ENCODE measurements at places on chromosomes 13 and 19. TPM values are rescaled to one million over a fixed set of nuclear protein-coding genes. Genes with fewer than 3 reads are reported as not detected.

DNA sequence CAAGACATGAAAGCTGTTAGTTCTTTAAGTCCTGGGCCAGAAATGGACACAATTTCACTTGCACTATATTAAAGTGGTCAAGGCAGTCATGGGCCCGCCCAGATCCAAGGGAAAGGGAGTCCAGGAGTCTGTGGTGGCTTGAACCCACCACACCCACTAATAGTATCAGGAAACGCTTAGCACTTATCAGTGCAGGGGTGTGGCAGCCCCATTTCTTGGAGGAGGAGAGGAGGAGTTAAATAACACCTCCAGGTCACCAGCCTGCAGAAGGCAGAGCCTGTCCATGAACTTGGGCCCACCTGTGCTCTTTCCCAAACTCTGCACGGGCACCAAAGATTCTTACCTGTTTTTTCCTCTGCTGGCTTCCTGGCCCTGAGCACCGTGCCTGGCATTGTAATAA is 5.4 kb upstream of the NTN5 start:
- peak; percentile 79 for DNase-seq

- DNase-seq: no peak
Measured at GRCh38 chr19:38135150-38135998, 88.6 kb downstream of the DPF1 start.

DNA sequence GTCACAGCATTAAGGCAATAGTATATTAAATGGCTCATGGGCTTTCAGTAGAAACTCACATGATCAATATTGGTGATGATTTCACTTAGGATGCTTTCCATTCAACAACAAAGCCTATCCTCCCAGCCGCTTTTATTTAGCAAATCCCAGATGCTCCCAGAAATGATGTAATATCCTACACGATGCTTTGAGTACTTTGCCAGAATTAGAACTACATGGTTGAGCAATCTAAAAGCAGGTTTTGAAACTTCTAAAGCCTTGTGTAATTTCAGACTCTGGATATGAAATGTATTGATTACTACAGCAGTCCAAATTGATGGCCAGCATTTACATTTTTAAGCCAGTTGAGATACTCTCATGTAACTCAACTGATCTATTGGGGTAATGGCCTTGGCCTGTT is 13.6 kb downstream of the DLEU7 start:
- DNase-seq: no peak

DNA sequence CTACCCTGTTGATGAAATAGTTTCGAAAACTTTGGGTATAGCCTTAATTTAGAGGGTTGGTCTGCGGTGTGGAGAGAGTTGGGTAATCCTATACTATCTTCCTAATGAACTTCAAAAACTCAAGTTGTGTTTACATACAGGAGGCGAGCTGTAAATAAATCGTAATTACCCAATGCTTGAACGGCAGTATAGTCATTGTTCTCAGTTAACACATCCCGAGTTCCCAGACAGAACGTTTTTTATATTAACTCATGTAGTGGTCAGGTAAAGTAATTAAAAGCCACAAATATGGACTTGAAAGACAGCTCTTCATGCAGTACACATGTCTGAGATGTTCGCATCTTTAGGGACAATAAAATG is 1.5 kb downstream of the PDS5B start:
- DNase-seq: no peak

DNA sequence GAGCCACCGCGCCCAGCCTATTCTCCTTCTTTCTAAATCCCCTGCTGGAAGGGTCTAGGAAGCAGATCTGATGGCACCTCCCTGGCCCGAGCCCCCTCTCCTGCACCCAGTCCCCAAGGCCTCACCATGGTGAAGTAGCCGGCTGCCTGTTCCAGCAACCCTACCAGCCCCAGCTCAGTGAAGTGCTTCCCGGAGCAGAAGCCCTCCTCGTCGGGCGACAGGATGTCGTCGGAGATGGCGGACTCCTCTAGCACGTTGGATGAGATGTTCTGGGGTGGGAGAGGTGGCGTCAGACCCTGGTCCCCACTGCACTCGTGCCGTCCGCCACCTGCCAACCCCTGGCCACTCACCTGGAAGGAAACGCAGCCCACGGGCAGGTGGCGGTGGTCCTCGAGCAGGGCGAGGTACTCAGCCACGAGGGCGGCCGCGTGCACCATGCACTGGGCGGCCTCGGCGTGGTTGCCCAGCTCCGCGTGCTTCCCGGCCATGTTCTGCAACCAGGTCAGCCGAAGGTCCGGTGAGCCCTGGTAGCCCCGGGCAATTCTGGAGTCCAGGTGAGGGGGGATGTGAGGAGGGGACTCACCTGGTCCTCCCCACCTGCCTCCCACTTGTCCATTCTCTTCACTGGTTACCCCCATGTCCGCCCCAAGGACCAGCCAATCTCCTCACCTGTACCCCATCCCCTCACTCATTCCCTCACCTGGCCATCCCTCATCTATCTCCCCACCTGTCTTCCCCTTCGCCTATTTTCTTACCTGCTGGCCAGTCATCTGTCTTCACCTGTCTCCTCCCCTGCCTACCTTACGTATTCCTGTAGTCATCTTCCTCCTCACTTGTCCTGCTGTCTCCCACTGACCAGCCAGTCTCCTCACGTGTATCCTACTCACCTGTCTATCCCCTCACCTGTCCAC is 11.5 kb upstream of the KANK2 start:
- DNase-seq: no peak

LSM7 gene
- 284 TPM for total RNA-seq

MAMSTR gene
- 1.00 TPM for total RNA-seq

GRCh38 chr19:38845374-38846024 is 4.3 kb downstream of the HNRNPL start:
- DNase-seq: no peak

ADGRE3 gene
- total RNA-seq: not detected

- no peak for DNase-seq
Measured at GRCh38 chr19:28489126-28489660, 723.8 kb downstream of the UQCRFS1 start.

DNA sequence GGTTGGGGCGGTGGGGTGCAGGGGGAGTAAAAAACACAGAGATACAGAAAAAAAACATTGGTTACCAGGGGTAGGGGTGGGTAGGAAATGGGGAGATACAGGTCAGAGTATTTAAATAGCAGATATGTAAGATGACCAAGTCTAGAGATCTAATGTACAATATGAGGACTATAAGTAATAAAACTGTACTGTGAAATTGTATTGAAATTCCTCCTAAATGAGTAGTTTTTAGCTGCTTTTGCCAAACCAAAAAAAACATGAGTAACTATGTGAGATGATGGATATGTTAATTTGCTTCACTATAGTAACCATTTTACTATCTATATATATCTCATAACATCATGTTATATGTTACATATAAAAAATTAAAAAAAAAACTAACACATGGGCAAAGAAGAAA is 29.6 kb downstream of the VWA8 start:
- no peak for DNase-seq

CEACAM21 gene
- 0.18 TPM for total RNA-seq

DNA sequence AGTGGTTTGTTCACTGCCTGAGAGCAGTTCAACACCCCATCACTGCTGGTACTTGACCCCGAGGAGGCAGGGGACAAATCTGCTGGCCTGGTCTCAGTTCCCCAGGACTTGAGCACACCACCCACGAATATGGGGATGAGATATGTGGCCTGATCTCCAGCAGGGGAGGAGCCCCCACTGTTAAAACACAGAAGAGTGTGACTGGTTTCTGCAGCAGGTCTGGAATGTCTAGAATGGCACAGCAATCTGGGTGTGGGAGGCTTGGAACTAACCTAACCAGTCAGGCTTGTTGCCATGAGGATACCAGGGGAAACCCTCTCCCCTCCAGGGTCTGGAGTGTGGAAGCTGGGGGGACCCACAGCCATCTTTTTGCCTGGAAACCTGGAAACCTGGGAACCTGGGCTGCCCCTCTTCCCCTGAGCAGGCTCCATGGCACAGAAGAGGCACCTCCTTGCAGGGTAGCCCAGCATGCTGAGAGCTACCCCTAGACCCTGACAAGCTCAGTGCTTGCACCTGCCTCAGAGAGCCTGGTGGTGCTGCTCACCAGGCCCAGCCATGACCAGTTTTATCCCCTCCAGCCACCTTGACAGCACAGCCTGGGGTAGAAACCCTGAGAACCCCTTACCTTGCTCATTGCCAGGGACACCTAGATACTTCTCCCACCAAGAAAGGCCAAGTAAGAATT is 273.8 kb downstream of the LIG4 start:
- no peak for DNase-seq

DNA sequence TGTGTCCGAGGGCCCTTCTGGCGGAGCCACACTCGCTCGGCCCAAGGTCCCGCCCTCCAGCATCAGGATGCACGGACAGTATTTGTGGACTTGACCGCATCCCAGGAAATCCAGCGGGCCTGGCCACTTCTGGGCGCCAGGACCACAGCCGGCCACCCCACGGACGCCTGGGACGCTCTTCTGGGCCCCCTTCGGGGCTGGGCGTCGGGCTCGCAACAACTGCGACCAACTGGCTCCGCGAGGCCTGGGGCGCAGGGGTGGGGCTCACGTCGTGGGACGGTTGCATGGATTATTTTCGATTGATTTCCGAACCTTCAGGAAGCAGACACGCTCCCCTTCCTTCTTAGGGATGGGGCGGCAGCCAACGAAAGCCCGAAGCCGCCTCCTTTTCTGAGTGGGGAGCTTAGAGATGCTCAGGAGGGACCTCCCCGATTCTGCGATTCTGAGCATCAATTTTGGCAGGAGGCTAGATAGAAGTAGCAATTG is 521 bp upstream of the NUP58 start:
- no peak for DNase-seq

FLT1 gene
- 0.22 TPM for total RNA-seq

DNA sequence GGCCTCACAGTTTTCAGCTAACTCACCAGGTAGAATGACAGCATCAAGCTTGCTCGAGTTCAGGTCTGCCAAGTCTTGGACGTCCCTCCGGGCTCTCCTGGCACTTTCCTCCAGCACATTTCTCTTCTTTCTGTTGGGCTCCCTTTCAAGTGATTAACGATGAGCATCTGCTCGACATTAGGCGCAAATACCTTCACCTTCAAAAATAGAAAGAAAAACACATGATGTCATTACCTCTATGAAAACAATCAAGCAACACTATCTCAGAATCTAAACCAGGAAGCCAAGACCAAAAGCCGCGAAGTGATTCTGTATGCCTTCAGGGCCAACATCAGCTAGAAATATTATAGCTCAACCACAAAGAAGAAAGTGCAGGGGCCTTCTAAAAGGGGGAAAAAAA is 15.4 kb upstream of the CLN5 start:
- DNase-seq: no peak

DNA sequence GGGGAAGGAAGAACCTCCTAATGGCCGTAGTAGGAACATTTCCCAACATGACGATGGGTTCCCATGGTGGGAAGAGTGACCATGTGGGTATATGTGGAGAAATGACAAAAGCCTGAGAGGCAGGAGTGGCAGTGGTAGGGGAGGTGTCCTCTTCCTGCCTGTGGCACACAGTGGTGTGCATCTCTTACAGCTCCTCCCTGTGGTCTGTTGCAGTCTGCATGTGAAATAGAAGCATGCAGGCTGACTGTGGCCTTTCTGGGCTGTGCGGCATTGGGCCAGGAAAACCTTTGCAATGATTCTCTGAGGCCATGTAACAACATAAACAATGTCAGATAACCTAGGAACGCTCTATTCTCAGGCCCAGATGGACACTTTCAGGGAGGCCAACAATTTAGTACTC is 84.0 kb downstream of the LACC1 start:
- no peak for DNase-seq

Measured in K562 (cell line).